Activated CD4-positive, alpha-beta T cell treated with anti-CD3 and anti-CD28 coated beads, Interleukin-2, amount 50 U/mL, for 4 hours (primary cell): ENCODE measurements at places on chromosomes 6 and 20.

- no peak for DNase-seq
These were observed 308.3 kb downstream of the CDH4 start for GRCh38 chr20:61560361-61560853.

GRCh38 chr6:3648724-3649123 is 102.8 kb downstream of the PXDC1 start:
- no peak for DNase-seq

DNA sequence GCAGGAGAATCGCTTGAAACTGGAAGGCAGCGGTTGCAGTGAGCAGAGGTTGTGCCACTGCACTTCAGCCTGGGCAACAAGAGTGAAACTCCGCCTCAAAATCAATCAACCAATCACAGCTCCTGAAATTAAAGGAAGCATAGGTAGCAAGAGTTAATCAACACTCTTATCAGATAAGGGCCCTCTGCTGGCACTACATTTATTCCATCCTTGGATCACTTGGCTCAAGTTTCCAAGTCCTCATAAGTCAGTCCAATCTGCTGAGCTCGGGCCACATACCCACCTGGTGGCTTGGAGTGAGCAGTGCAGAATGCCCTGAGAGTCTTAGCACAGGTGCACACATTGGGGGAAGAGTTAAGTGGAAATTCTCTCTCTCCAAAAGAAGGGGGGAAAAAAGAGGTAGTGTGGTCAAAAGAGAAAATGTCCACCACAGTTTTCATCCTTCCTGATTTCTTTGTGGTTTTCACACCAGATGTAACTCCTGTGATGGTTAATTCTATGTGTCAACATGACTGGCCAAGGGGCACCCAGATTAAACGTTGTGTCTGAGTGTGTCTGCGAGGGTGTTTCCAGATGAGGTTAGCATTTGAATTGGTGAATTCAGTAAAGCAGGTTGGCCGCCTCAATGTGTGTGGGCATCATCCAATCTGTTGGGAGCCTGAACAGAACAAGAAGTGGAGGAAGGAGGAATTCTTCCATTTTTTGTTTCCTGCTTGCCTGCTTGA is 14.2 kb upstream of the FAM8A1 start:
- no peak for DNase-seq

- peak; percentile 27 for DNase-seq
These were observed 75.1 kb upstream of the DUSP22 start for GRCh38 chr6:217048-217659.

- no peak for DNase-seq
These were observed 39.1 kb downstream of the SLC24A3 start for GRCh38 chr20:19251506-19251905.

- DNase-seq, result no peak
These were observed 61.1 kb upstream of the TBX18 start for GRCh38 chr6:84825461-84825860.

- no peak for DNase-seq
These were observed 37.8 kb downstream of the EDN1 start for GRCh38 chr6:12327988-12328387.

GRCh38 chr6:14380901-14381828 is 263.6 kb downstream of the CD83 start:
- DNase-seq, result no peak

GRCh38 chr20:63622732-63623131 is 4.2 kb downstream of the GMEB2 start:
- no peak for DNase-seq

- DNase-seq, result no peak
These were observed at the start of gene PLTP for GRCh38 chr20:45911486-45912343. Gene PLTP, minus strand, starts transcription at chr20:45912155. Its CDS starts 703 bp downstream, at chr20:45911452.

GRCh38 chr6:116304538-116305097 is 24.9 kb upstream of the TSPYL1 start:
- no peak for DNase-seq

DNA sequence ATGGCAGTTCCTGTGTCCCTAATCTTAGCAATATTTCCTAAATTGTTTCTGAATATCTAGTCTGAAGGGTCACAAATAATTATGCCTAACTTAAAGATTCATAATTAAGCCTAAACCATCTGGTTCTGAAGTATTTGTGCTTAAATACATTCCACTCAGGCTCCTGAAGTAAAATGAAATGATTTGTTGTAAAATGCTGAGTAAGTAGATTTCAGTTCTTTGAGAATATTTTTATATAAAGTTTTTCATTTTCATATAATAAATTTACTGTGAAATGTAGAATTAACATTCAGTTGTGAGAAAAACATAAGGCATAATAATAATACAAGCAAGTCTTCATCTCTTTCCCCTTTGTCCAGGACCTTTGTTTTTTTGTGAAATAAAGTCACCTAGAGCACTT is 330.6 kb upstream of the IMPG1 start:
- DNase-seq, result no peak

DNA sequence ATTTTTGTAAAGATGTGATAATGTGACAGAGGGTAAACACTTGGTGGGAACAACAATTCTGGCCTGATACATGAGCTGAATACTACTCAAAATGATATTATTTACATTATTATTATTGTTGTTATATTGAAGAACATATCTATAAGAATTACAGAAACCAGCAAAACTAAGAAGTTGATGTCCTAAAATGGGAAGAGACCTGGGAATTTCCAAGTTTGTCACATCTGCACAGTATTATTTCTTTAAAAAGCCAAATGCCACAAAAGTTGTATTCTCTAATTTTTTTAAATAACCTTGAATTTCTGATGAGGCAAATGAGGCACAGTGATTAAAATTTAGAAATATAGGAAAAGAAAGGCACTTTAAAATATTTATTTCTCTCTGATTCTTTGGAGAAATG is 5.0 kb upstream of the ZNF292 start:
- DNase-seq, result no peak

- DNase-seq, result no peak
These were observed 268.9 kb upstream of the HS3ST5 start for GRCh38 chr6:114611696-114612095.

DNA sequence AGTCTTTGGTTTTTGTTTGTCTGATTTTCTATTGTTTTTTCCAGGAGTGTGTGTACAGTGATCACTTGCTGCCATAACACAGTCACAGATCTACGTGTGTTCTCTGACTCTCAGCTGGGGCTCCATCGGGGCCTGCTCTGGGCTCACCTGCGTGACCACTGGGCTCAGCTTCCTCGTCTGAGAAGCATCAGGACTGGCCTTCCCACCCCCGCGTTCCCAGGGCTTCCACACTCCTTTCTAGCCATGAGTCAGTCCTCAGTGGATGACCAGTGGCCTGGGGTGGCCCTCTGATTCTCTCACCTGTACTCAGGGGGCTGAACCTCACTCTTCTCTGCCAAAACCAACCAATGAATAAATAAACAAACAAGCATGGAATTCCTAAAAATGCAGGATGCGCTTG is 14.5 kb downstream of the THBS2 start:
- no peak for DNase-seq

- no peak for DNase-seq
These were observed 140.5 kb upstream of the SYNDIG1 start for GRCh38 chr20:24328901-24329300.

DNA sequence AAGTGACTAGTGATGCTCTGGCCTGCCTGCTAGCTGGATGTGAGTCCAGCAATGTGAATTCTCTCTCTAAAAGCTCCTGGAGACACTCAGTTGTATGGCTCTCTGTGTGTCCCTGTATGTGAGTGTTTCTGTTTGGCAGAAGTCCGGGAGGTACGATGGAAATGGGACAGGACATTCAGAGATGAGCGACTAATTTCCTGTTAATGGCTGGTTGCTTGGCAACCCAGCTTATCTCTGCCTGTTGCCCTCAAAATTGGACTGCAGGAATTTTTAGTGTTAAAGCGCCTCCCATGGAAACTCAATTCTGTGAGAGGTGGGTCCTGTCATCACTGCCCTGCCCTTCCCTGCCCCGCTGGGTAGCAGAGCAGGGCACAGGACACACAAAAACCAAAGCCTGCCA is 136.8 kb upstream of the LRFN2 start:
- DNase-seq, result no peak

GRCh38 chr6:107712237-107712664 is 111.9 kb downstream of the SCML4 start:
- no peak for DNase-seq

- no peak for DNase-seq
These were observed 23.4 kb downstream of the DNPH1 start for GRCh38 chr6:43205849-43206248.

DNA sequence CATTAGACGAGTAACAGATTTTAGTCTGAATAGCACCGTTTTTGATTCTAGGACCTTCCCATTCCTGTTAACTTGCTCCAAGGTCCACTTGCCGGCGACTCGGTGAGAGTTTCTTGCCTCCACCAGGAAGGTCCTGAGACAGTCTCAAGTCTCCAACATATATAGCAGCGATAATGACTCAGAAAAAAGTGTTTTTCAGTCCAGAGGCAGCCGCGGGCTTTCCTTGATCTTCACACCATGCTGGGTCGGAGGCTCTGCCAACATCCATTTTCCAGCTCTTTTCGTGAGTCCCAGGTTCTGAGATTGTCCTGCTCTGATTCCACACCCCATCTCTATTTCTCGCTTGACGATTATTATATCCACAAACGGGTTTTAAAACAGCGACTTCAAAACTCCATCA is 170.5 kb downstream of the GPX5 start:
- DNase-seq, result no peak

DNA sequence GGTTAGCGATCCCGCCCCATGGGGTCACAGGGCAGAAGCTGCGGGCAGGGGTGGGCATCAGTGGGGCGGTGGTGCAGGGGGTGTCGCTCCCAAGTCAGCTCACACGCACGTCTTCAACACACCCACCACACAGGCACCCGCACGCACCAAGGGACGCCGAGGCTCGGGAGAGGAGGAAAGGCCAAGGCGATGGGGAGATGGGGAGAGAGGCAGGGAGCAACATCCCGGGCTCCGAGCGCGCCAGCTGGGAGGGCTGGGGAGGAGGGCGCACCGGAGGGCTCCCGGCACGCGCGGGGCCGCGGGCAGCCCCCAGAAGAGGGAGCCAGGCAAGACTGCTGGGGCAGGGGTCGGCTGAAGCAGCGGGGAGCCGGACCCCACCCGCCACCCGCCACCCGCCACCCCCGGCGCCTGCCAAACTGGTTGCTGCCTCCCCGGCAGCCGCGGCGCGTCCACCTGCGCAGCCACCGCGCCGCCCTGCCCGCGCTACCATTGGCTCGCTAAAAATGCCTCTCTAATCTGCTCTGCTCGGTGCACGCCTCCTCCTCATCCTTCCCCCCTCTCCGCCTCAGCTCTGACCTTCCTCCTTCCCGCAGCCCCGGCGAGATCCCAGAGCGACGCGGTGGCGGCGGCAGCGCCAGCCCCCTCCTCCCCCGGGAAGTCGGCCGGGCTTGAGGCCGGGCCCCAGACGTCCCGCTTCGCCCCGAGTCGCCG is at the start of gene PACSIN1:
PACSIN1 (plus strand) TSS at position 546 of the 711 bp plus-strand sequence. CDS start 60,230 bp downstream, outside the sequence.
- no peak for DNase-seq

GRCh38 chr6:157693867-157694266 is 129.2 kb upstream of the SNX9 start:
- no peak for DNase-seq

GRCh38 chr6:169930799-169931198 is 179.4 kb downstream of the ERMARD start:
- DNase-seq, result no peak

DNA sequence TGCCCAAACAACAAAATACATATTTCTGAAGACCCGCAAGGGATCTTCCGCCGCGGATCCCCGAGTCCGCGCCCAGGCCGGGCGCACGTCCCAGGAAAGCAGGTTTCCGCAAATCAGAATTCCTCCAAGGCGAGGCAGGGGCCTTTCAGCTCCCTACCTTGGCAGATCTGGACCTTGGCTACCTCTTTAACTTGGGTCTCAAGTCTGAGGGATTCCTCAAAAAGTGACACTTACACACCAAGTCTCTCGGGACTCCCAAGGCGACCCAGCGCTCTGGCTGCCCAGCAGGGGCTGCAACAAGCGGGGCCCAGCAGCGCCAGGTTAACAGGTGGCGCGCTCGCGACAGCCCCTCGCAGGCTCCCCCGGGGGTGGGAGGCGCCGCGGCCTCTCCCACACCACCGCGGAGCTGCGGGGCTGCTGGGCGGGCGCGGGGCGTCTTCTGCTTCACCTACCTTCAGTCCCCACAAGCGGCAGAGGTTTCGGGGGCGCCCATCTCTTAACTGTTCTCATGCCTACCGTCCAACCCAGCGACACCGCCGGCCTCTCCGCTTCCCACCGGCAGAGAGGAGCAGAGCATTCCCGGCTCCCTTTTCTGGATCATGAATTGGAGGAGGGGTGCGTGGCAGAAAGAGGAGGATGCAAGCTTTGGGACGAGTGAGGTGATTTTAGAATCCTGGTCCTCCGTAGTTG is 414 bp downstream of the SIM1 start:
- no peak for DNase-seq

GRCh38 chr6:9810286-9810685 is 604.6 kb downstream of the TFAP2A start:
- DNase-seq, result no peak

GRCh38 chr6:137697267-137697938 is 169.7 kb upstream of the TNFAIP3 start:
- no peak for DNase-seq

DNA sequence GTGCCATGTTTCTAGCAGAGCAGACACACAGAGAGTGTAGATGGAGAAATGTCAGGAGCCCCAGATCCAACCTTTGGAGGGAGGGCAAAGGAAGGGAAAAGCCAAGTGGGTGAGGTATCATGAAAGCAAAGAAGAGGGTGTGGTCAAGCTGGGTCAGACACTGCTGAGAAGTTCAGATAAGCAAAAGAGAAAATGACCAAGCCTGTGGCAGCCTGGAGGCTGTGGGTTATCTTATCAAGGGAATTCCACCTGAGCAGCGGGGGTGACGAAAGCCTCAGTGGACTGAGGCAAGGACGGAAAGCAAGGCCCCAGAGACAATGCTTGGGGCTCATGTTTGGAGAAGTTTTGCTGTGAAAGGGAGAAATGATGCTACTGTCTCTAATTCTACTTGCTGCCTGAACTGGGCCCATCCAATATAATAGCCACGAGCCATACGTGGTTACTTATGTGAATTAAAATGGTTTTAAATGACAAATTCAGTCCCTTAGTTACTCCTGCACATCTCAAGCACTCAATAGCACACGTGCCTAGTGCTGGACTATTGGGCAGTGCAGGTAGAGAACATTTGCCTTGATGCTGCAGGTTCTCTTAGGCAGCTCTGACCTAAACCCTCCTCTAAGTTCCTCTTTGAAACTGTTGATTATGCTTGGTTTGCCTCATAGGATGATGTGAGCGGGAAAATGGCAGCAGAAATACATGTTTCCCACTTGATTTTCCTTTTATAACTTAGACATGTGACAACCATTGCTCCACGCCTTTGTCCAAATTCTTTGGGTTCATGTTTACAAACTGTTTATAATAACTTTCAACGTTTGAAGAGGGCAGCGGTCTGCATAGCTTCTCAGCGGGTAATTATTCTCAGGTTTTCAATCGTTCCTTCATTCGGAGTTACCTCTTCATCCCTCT is 63.7 kb downstream of the SLC22A23 start:
- no peak for DNase-seq

- DNase-seq, result no peak
These were observed 37.3 kb upstream of the TOP1 start for GRCh38 chr20:40991181-40991889.

GRCh38 chr6:80434691-80435350 is 328.4 kb downstream of the BCKDHB start:
- DNase-seq, result no peak

DNA sequence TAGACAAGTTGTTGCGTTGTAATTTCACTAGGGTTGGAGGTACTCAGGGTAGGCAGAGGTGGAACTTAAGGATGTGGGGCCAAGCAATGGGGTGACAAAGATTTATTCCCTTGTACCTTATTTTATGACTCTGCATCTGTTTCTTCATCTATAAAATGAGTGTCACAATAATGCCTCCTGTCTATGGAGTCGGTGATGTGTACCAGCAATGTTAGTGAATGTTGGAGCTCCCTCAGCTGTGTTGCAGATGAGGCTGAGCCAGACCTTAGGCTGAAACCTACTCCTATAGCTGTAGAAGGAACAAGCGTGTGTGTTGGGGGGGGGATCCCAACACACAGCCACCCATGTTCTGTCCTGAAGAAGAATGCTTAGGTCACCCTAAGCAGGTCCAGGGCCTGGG is 4.5 kb downstream of the UBE2C start:
- DNase-seq, result no peak
